Left ventricle myocardium inferior (tissue), 1 donor: ENCODE measurements at places on chromosomes 3 and 15.

DNA sequence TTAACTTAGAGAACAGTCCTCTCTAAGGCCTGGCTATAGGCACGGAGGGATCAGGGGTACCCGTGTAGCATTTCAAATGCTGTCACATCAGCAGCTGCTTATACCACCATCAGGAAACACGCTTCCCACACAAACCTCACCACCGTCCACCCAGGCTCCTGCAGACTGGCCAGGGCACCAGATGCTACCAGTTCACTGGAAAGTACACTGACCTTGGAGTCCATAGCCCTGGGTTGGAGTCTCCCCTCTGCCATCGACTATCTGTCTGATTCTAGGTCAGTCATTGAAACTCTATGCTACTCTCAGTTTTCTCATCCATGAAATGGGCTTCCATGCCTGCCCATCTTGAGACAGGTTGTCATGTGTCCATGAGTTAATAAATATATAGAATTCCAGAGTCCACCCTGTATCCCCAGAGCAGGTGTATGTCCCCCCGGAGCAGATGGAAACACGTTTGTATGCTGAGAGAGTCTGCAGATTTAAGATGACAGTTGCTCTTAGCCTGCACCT, 156.0 kb upstream of the SMAD3 start:
- DNase-seq = no peak

GRCh38 chr3:197956626-197956988, 3.4 kb upstream of the LMLN start:
- DNase-seq = no peak

DNA sequence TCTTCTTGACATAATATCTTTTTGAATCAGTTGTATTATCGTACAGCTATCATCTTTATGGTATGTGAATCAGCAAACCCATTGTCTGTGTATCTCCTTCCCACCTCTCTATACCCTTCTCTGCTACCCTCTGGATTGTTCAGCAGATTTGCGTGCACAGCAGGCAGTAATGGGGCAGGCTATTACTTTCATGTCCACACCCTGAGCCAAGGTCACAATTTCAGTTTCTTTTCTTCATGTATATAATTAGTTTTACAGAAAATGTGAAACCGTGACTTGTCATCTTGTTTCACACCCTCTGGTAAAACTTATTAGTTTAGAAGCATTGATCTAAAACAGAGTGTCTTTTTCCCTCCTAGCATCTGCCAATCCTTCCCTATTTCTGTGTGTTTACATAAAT, 770.4 kb upstream of the SEMA6D start:
- DNase-seq = no peak

DNA sequence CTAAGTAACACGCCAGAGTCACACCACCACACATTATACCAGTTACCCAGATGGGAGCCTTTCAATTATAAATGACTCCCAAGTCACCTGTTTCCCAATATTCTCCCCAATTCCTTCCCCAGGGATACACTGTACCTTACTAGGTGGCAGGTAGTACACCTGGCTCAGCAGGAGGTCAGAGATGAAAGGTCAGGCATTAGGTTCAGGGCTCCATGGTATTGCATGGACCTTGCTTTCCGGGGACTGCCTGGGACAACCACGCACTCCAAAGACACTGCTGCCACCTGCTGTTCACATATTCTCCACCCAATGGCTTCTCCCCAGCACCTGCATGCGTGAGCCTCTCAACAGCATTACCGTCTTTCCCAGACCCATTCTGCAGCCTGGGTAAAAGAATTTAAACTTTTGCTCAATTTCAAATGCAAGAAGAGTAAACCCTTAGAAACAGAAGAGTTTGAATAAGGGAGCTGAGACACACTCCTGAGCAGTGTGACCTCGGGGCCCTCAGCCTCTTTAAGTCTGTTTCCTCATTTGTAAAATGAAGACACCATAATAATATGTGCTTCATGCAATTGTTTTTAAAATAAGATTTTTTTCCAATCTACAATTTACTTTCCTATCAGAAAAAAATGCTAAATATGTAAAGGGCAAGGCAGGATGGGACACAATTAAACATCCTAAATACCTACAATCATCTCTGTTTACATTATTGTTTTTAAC, 28.0 kb upstream of the LACTB start:
- DNase-seq = peak; percentile 75

GRCh38 chr15:100121285-100121684, 220.5 kb downstream of the ADAMTS17 start:
- DNase-seq = no peak

- no peak for DNase-seq
These were observed 11.7 kb downstream of the MGA start for GRCh38 chr15:41671656-41672648.

DNA sequence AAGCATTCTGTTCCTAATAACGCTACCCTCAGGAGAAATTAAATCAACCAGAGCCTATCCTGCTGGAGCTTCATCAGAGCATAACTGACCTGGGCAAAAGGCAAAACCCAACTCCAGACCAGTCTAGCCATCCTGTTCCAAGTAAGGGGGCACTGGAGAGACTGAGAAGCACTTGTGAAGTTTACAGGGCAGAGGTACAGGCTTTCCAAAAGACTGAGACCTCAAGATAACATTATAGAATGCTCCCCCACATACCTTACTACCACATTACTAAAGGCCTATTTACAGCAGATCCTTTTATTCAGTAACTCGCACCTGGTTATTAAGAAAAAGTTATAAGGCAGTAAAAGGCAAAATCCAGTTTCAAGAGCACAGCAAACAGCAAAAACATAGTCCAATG, 35.5 kb downstream of the RFX7 start:
- no peak for DNase-seq
